ENCODE measurements at places on chromosomes 7 and 10.
A peak's percentile ranks its signal among the peaks of the same experiment; 100 is the strongest.

DNA sequence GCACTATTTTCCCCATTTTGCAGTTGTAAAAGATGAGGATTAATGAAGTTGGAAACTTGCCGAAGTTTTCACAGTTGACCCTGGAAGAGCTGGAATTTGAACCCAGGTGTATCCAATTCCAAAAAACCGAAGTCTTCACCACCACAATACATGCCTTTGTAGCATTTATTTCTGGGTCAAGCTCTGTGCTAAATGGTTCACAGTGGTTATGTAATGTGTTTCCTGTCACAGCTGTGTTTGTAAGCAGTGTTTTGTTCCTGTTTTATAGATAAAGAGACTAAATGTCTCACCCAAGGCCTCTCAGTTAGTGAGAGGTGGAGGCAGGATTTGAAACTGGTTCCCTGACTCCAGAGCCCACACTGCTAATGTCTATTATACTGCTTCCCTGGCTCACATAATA, 17.6 kb downstream of the SFTPA2 start:
- no peak for DNase-seq

DNA sequence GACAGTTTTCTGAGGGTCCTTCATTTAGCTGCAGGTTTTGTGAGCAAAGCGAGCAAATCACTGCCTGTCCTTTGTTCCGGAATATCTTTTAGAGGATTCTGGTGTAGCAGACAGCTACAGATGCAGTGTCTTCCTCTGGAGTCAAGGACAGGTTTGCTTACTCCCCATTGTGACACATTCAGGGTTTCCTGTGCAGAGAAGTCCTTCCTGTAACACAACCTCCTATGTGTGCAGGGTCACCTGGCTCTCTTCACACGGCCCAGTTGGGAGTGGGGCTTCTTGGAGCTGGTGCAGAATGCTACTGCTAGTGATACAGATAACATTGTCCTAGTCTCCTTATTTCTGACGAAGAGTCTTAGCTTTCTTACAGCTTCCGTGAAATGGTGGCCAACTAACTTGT, 47.9 kb downstream of the RBM33 start:
- DNase-seq, result no peak

- DNase-seq, result no peak
Measured at GRCh38 chr10:103572347-103573204, 79.1 kb downstream of the NEURL1 start.

- no peak for DNase-seq
Measured at GRCh38 chr7:36474283-36475010, 84.8 kb downstream of the ANLN start.

- no peak for DNase-seq
Measured at GRCh38 chr7:128189231-128189930, 51.7 kb upstream of the LEP start.

- DNase-seq, result peak; percentile 49
Measured at GRCh38 chr10:88091490-88092061, 228.2 kb downstream of the PTEN start.

DNA sequence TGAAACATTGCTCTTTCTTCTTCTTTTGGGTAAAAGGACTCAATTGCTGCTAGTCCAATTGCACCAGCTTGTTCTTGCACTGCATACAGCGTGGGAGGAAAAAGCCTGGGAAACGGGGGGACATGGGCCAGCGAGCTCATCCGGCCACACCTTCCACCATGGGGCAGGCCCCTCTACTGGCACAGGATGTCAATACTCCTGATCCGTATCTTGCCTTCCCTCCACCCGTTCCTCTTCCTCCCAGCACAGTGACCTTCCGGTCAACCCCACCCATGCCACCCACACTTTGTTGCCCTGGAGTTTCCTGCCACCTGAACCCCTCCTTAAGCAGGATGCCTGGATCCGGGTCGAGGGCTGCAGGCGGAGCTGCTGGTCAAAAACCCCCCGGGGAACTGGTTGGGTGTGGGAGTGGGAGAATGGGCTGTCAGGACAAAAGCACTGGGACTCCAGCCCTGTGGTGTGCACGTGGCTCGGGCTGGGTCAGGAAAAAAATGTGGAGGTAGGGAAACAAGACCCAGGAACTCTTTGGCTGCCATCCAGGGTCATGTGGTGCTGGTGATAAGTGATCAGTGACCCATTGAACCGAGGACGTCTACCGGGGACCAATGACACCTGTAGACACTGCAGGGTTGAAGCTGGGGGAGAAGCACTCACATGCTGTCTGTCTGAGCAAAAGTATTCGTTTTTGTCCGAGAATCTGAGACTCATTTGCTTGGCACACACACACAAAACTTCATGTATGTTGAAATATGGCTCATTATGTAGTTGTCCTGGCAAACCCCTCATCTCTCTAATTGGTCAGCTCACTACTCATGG, 8.1 kb downstream of the IL2RA start:
- DNase-seq, result no peak

DNA sequence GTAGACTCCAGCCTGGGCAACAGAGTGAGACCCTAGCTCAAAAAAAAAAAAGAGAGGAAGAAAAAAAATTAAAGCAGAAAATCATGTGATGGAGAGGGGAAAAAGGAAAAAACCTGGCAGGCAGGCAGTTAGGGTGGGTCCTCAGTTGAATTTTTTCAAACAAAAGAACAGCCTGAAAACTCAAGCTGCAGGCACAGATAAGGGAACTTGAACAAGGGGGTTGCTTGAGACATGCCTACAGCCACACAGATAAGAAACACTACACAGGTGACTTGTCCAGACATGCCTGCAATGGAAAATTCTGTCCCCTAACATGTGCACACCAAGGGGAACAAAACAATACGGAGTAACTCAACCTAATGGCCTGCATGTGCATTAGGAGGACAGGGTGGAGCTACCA, 19.2 kb downstream of the VIM start:
- no peak for DNase-seq

GRCh38 chr10:77614778-77615625, 22.6 kb downstream of the KCNMA1 start:
- DNase-seq, result no peak

DNA sequence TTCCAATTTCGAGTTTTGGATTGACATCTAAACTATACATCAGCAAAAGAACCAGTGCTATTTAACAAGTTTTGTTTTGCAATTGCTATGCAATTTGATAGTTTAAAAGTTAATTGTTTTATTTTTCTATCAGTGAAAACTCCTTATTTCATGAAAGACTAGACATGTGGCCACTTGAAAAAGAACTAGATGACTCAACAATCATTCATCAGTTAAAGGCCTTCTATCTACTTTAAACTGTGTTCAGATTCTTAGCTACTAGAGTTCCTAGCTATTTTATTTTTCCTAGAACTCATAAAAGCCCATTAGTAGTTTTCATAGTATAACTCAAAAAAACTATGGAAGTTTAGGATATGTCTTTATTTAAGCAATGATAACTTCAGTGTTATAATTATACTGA, 104.6 kb upstream of the LSM8 start:
- DNase-seq, result no peak

GRCh38 chr10:33333260-33334101, 986 bp downstream of the NRP1 start:
- peak; percentile 5 for DNase-seq

GRCh38 chr10:133475821-133476640, 22.3 kb downstream of the SCART1 start:
- DNase-seq, result no peak

GRCh38 chr10:86960003-86960862, 1.8 kb downstream of the SNCG start:
- DNase-seq, result no peak

DNA sequence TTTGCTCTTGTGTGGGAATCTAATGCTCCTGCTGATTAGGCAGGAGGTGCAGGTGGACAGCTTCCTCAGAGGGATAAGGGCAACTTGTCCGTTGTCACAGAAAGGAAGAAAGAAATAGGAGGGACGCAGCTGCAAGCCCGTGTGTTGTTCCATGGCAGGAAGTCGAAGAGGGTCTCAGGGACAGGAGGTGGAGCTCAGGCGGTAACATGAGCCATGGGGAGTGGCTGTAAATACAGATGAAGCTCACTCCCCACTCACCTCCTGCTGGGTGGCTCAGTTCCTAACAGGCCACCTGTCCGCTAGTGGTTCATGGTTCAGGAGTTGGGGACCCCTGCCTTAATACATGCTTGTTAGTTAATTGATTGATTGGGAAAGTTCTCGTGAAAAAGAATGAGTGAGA, 101.7 kb upstream of the SFMBT2 start:
- no peak for DNase-seq

DNA sequence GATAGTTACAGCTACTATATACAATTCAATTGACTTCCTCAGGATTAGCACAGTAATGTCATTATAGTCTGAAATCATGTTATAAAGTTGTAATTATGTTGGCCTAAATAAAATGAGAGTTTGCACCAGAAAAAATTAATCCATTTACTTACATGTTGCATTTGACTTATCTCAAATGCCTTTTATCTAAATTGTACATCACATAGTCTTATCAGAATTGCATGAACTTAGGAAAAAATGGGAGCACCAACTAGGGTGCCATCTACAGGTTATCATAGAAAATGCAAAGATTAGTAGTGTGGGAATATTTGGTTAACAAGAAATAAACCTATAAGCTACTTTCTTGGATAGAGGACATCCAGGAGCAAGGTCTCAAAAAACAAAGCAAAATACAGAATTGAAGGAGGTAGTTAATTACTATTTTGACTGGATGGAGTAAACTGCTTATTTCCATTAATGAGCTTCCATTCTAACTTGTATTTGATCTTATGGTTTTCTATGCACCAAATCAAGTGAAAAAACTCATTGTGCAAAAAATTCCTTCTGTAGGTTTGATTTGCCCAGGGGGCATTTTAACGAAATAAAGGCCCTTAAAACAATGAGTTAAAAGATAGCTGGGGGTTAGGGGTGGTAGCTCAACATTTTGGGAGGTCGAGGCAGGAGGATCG, 60.0 kb upstream of the ORC5 start:
- DNase-seq, result no peak

Measured in stimulated activated CD4-positive, alpha-beta T cell treated with anti-CD3 and anti-CD28 coated beads, Interleukin-2, amount 100 ng/mL, for 4 hours (primary cell).